ENCODE measurements at places on chromosomes 16 and 17.

DNA sequence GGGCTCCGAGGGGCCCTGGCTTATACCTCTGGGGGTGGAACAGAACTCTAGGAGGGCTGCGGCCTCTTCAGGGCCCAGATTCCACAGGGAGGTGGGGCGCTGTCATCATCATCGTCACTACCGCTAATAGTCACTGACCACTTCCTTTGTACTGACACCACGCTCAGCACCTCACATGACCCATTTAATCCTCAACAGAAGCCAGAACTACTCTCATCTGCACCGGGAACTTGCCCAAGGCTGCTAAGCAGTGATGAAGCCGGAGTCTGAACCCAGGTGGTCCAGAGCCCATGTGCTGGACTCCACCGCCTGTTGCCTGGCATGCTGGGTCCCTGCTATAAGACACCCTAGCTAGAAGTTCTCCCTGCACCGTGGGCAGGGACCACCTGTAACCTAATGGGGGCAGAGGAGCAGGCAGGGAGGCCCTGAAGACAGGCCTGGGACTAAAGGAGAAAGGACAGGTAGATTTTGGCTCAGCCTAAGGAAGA, 12.0 kb downstream of the UNC13D start:
- DNase-seq, result peak; percentile 36

DNA sequence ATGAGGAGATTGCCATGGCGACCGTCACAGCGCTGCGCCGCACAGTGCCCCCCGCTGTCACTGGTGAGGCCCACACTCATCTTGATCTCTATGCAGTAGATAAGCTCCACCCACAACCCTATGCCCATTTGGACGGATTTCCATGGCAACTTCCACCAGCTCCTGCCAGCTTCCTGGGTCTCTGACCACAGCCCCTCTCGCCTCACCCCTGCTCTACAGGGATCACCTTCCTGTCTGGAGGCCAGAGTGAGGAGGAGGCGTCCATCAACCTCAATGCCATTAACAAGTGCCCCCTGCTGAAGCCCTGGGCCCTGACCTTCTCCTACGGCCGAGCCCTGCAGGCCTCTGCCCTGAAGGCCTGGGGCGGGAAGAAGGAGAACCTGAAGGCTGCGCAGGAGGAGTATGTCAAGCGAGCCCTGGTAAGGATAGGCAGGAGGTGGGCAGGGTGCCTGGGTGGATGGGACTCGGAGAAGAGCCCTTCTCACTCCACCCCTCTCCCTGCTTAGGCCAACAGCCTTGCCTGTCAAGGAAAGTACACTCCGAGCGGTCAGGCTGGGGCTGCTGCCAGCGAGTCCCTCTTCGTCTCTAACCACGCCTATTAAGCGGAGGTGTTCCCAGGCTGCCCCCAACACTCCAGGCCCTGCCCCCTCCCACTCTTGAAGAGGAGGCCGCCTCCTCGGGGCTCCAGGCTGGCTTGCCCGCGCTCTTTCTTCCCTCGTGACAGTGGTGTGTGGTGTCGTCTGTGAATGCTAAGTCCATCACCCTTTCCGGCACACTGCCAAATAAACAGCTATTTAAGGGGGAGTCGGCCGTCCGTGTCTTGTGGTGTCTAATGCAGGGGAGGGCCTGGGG, 4.3 kb downstream of the ALDOA start:
- DNase-seq, result no peak

DNA sequence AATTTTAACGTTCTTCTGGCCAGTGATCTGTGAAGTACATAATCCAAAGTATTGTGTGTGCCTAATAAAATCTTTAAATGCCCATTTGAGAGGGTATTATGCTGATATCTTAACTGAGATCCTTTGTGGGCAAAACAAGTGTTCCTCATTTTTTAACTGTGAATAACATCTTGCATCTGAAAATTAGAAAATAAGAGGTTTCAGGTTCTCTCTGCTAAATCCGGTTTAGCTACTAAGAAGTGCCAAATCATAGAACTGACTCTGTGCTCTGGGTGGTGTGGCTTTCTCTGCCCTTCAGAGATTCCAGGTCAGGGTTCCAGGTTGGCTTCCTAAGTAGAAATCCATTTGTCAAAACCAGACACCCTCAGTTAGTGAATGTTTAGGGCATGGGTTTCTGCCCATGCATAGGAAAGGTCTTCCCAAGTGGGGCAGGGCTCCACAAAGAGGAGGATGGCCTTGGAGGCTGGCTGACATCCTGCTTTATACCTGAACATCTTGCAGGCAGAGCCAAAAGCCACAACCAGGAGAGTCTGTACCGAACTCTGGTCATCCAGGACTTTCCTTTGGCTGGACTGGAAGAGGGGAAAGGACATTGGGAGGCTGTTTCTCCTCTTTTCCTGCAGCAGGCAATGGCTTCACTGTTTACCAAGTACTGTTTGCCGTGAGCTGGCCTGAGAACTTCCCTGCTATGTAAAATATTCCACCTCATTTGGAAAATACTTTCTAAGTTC, 8.5 kb downstream of the ALDH3A2 start:
- no peak for DNase-seq

- no peak for DNase-seq
Observed at GRCh38 chr17:67855504-67856324, 30.4 kb downstream of the BPTF start.

- no peak for DNase-seq
Observed at GRCh38 chr16:83233153-83233552, 574.6 kb upstream of the HSBP1 start.

GRCh38 chr17:10458701-10459100, 10.7 kb downstream of the MYH4 start:
- DNase-seq, result no peak

DNA sequence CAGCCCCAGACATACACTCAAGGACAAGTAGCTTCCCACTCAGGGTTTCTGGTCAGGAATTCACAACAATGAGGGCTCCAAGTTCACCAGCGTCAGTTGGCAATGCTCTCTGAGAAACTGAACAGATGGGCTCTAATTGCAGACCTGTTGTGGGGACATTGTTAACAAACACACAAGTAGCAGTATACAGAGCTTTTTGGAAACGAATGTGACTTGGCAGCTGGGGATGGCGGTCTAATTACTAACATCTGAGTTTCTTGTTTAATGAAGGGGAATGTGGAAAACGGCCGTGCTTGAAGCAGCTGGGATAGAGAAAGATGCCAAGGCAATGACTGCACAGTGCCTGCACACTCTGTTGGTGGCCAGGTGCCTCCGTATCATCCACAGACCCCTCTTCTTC, 316.1 kb upstream of the IRX3 start:
- DNase-seq, result no peak

GRCh38 chr17:16474012-16474725, 17.8 kb downstream of the LRRC75A start:
- DNase-seq, result no peak

DNA sequence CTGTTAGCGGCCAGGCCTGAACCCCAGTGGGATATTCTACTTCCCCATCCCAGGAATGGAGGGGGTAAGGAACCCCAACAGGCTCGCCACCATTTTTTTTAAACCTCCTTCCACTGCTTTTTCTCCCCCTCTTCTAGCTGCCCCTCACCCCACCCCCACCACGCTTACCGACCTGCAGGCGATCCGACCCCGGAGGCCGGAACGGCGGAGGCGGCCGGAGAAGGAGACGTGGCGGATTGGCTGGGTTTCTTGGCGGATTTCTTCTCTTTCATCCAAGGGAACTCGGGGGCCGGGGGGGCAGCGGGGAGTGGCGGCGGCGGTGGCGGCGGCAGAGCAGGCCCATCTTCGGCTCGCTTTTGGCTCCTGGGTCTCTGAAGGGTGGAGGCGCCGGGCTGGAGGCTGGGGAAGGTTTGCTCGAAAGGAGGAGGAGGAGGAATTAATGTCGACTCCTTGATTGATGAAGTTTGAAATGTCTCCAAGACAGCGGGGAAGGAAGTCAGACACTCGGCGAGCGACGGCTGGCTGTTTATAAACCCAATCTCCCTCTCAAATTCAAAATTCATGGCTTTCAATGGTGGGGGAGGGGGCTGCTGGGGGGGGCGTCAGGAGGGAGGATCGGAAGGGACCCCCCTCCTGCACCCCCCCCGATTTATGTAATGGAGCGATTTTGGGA, 424 bp downstream of the HOXB2 start:
- DNase-seq, result no peak

GRCh38 chr17:41537614-41537954, 9.5 kb upstream of the KRT19 start:
- DNase-seq, result no peak
